Activated CD4-positive, alpha-beta T cell treated with anti-CD3 and anti-CD28 coated beads, Interleukin-2, amount 50 U/mL, for 16 hours (primary cell): ENCODE measurements at places on chromosomes 11 and 22.
A peak's percentile ranks its signal among the peaks of the same experiment; 100 is the strongest.

DNA sequence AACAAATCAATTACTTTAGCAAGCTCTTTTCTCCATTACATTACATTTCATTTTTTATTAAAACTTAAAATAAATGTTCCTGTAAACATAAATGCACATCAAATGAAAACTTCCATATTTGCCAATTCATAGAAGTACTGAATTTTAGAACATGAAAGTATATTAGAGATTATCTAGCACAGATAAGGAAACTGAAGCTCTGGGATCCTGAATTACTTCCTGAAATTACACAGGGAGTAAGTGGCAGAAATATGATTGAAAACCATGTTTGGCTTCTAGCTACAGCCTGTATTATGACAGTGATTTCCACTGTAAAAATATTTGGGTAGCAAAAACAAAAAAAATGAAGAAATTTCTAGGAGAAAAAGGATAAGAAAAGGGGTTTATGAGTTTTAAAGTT is 387.3 kb downstream of the NELL1 start:
- DNase-seq, result no peak

DNA sequence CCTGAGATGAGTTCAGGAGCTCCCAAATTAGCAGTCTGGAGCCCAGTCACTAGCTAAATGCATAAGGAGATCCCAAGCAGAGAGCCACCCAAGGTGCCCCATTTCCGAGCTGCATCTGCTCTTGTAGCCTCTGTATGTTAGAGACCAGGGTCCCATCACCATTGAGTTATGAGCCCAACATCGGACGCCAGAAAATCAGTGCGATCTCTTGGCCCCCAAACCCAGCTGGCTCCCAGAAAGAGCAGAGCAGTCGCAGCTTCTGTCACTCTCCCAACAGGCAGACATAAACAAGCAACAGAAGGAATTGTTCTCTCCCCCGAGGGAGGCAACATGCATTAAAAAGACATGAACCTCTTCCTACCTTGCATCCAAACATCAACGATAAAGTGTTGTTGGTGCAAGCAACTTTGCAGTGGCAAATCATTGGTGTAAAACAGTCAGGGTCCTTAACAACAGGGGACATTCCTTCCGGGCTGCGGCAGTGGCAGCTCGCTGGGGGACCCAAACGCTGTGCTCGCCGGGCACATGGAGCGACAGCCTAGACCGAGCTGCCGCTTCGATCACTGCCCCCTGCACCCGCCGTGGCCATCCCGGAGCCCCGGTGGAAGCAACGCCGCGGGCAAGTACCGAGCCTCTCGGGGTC is 907.1 kb downstream of the DLG2 start:
- no peak for DNase-seq

GRCh38 chr11:45532546-45532945 is 132.9 kb downstream of the CHST1 start:
- no peak for DNase-seq

DNA sequence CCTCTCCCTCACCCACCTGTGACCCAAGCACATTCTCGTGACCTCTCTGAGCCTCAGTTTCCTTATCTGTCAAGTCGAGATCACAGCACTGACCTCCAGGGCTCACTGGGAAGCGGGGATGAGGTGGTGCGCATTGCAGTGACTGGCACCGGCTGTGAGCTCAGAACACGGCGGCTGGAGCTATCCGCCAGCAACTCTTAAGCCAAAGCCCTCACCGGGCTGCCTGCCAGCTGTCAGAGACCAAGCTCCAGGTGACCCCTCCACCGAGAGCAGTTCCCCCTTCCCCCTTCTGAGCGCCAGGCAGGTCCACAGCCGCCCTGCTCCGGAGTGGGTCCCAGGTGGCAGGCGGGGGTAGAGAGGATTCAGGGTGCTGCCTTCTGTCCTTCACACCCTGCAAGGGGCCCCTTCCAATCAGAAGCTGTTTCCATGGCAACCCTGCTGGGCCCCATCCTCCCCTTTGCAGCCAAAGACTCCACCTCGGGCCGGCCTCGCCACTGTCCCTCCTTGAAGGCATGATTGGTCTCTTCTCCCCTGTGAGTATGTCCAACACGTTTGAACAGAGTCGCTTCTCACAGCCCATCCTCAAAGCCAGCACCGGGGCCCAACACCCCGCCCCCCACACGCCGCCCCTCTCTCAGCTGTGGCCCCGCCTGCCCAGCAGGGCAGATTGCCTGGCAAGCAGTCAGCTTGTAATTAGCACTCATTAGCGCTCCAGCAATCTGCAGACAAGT is 98.7 kb downstream of the WNT7B start:
- DNase-seq, result no peak

DNA sequence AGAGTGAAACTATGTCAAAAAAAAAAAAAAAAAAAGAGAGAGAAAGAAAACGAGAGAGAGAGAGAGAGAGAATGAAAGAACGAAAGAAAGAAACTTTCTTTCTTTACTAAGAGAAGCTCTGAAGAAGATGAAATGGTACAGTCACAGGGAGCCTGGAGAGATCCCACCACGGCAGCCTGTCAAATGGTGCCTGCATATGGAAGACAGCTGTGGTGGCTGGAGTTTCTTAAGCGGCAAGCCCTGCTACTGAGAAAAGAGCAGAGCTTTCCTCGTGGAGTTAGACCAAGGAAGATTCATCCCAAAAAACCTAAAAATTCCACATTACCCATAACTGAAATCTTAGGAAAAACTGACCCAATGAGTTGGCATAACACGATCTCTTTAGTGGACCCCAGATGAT is 66.7 kb downstream of the MICAL3 start:
- no peak for DNase-seq

GRCh38 chr22:47029244-47030074 is 267.0 kb downstream of the TBC1D22A start:
- no peak for DNase-seq

DNA sequence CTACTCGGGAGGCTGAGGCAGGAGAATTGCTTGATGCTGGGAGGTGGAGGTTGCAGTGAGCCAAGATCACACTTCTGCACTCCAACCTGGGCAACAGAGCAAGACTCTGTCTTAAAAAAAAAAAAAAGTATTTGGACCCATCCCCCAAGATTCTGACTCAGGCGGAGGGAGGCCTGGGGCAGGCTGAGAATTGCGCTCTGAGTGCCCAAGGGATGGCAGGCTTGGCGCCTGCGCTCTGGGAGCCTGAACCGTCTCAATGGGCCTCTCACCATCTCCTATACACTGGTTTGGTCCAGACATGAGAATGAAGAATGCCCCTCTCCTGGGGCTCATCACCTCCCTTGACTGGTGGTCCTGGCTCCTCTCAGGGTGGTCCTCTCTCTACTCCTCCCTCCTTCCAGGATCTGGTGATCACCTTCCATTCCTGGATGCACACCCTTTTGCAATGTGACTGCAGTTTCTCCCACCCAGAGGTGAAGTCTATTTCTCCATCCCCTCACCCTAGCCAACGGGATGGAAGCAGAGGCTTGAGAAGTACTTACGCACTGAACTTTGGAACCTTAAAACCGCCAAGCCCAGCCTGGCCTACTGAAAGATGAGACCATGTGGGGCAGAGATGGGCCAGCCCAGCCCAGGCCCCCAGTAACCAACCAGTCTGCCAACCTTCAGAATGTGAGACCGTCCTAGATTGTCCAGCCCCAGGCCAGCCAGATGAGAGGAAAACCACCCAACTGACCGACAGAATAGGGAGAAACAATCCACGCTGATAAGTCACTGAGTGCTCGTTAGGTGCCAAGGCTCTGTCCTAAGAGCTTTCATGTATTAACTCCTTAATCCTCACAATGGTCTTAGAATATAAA is 4.9 kb downstream of the POLR3H start:
- no peak for DNase-seq

DNA sequence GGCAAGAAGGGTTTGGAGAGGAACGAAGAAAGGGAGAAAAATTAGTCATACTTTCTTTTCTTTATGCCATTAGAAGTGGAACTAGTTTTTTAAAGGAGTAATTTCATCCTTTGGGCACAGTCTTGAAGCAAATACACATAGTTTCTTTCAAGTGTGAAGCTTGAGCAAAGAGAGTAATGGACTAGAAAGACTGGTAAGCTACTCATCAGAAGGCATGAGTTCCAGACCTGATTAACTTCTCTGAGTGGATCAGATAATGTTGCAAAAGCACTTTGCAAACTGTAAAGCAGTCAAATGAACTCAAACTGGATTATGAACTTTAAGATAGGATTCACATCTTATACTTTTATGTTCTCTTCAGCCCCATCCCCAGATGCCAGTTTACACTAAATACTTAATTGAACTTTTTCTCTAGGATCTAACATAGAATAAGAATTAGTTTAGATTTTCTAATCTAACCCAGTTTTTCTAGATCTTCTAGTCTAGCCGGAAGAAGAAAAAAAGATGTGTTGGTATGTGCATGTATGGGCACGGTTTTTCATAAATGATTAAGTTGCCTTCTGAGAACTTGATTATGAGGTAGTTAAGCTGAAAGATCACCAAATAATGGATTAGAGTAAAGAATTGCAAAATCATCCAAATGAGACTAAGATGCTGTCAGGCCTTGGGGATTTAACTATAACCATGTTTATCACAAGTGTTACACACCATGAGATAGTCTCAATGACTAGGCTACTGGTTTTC is 2.5 kb downstream of the DDIAS start:
- DNase-seq, result no peak

- no peak for DNase-seq
These were observed 6.7 kb downstream of the SYNGR1 start for GRCh38 chr22:39356464-39356863.

- no peak for DNase-seq
These were observed 64.4 kb downstream of the MYH9 start for GRCh38 chr22:36323182-36323854.

- no peak for DNase-seq
These were observed 88.1 kb upstream of the IGLL5 start for GRCh38 chr22:22799561-22799960.

- no peak for DNase-seq
These were observed 18.7 kb downstream of the RNF121 start for GRCh38 chr11:71947498-71947897.

- DNase-seq, result no peak
These were observed 6.7 kb downstream of the SLC22A12 start for GRCh38 chr11:64597671-64598101.

DNA sequence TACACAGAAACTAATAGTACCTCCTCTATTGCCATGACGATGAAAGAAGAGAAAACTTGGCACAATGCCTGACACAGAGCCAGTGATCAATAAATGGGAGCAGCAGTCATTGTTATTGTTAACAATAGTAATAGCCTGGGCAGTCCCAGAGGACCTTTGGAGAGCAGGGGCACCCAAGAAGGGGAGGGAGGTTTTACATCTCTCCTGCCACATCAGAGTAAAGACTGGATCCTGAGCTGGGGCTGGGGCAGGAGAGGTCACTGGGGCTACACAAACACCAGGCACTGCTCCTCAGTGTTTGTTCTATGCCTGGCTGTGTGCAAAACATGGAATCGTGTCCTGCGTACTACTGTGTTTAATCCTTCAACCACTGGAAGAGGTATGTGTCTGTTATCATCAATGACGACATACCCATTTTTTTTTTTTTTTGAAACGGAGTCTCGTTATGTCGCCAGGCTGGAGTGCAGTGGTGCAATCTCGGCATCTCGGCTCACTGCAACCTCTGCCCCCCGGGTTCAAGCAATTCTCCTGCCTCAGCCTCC is 25.0 kb upstream of the CREB3L1 start:
- no peak for DNase-seq

DNA sequence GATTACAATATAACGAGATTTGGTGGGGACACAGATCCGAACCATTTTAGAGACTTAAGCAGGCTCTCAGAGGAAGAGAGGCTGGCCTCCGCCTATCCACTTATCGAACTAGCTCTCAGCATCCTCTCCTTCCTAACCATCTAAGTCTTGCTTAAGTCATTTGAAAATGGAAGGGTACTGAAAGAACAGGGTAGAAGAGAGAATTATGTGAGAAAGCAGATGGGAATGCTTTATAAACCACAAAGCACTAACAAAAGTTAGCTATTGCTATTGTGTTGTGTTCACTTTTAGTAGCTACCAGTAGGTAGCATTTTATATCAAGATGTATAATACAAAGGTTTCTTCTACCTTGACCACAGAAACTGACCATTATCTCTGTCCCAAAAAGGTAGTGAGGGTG is 153.4 kb upstream of the CADM1 start:
- no peak for DNase-seq

- no peak for DNase-seq
These were observed at the start of gene CHRM4 for GRCh38 chr11:46391578-46392420. Gene CHRM4 (minus strand): TSS chr11:46391776. CDS start chr11:46386557, 5,219 bp downstream.

GRCh38 chr11:14418801-14419417 is 59.9 kb upstream of the RRAS2 start:
- no peak for DNase-seq

- no peak for DNase-seq
These were observed 42.7 kb upstream of the FAM181B start for GRCh38 chr11:82776377-82776776.

DNA sequence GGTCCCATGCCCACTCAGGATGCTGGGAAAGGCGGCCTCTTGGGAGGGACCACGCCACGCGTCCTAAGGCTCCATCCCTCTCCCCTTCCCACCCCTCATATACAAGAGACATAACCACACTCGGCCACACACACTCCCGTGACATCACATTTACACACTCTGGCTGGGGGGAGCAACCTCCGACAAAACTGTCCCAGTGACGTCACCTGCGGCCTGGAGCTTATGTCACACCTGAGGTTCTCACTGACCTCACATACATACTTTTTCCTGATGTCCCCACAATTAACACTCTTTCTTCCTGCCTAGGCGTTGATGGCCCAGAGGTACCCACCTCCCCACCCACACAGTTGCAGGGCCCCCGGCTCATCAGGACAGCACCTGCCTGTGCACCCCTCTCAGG is 1.9 kb downstream of the ELFN2 start:
- no peak for DNase-seq

DNA sequence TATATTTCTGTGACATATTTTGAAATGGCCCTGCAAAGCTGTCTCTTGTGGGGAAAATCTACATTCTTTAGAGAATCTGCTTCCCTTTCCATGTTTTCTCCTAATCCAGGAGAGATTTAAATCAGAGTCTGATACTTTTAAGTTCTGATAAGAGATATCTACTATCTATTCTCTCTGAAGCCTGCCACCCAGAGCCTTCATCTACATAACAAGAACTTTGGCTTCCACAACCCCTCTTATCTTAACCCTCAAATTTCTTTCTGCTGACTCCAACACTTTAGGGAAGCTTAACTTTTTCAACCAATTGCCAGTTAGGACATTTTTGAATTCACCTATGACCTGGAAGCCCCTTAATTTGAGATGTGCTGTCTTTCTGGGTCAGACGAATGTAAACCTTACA is 965.2 kb downstream of the TBC1D22A start:
- no peak for DNase-seq

GRCh38 chr11:61919705-61920631 is 2.6 kb upstream of the RAB3IL1 start:
- no peak for DNase-seq

GRCh38 chr11:78815831-78816230 is 241.2 kb upstream of the NARS2 start:
- no peak for DNase-seq

GRCh38 chr11:108685419-108686130 is 20.7 kb downstream of the DDX10 start:
- DNase-seq, result no peak

- no peak for DNase-seq
These were observed 1337.2 kb downstream of the TBC1D22A start for GRCh38 chr22:48099671-48100070.

GRCh38 chr11:111935317-111936039 is 1.7 kb upstream of the DIXDC1 start:
- DNase-seq, result peak; percentile 51

GRCh38 chr11:64098318-64098831 is 62.6 kb downstream of the FLRT1 start:
- DNase-seq, result no peak

GRCh38 chr11:47923667-47924066 is 56.7 kb upstream of the PTPRJ start:
- no peak for DNase-seq
